ENCODE measurements at places on chromosomes 3 and 15.

- DNase-seq = no peak
Measured at GRCh38 chr3:50119786-50120185, 31.1 kb downstream of the RBM5 start.

DNA sequence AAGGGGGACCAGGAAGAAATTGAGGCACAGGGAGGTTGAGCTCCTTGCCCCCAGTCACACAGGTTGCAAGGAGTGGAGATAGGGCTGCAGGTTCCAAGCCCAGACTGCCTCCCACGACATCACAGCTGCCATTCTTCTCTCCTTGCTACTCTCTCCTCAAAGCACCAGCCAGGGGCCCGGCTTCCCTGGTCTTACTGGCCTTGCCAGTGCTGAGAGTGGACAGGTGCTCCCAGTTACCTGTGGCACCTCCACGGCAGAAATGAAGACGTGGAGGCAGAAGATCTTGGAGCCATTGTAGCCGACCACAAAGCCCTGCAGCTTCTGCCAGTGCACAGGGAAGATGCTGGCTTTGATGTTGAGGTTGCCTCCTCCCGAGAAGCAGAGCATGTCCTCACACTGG, 17.9 kb upstream of the ACAD9 start:
- no peak for DNase-seq

GRCh38 chr3:192655628-192656027, 71.7 kb downstream of the FGF12 start:
- no peak for DNase-seq

GRCh38 chr15:46591462-46591861, 956.6 kb downstream of the SQOR start:
- DNase-seq = no peak

- no peak for DNase-seq
Measured at GRCh38 chr3:167787440-167787839, 51.9 kb downstream of the SERPINI1 start.

- no peak for DNase-seq
Measured at GRCh38 chr3:157094751-157095480, 65.0 kb downstream of the CCNL1 start.

GRCh38 chr15:90829942-90830440, 38.4 kb upstream of the FURIN start:
- DNase-seq = no peak

DNA sequence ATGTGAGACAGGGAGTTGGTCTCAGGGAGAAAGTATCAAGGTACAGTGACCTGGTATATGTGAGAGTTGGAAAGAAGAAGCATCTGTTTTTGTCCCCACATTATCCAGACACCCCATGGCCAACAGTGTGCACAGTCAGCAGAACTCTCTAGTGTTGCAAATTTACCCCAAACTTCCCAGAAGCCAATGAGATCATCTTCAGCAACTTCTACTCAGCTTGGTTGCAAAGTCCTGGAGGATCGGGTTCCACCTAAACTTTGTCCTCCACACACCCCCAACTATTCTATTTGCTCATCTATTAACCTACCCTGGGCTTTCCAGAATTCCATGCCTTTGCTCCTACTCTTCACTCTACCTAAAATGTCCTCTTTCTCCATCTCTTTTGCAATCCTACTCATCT, 15.7 kb downstream of the RBSN start:
- no peak for DNase-seq

- DNase-seq = no peak
Measured at GRCh38 chr15:90619468-90619867, 89.7 kb downstream of the CRTC3 start.

- DNase-seq = no peak
Measured at GRCh38 chr3:118525077-118525476, 509.6 kb downstream of the IGSF11 start.

- no peak for DNase-seq
Measured at GRCh38 chr3:105958237-105959000, 89.6 kb upstream of the CBLB start.

DNA sequence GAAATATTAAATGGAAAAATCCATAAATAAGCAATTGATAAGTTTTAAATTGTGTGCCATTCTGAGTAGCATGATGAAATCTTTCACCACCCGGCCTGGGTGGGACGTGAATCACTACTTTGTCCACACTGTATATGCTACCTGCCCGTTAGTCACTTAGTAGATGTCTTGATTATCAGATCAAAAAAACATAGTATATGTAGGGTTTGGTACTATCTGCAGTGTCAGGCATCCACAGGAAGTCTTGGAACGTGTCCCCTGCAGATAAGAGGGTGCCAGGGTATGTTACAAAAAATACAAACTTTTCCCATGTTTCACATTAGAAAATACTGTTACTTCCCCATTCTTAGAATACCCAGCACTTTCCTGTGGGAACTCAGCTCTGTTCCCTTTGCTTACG, 35.2 kb downstream of the FAM81A start:
- peak; percentile 55 for DNase-seq

DNA sequence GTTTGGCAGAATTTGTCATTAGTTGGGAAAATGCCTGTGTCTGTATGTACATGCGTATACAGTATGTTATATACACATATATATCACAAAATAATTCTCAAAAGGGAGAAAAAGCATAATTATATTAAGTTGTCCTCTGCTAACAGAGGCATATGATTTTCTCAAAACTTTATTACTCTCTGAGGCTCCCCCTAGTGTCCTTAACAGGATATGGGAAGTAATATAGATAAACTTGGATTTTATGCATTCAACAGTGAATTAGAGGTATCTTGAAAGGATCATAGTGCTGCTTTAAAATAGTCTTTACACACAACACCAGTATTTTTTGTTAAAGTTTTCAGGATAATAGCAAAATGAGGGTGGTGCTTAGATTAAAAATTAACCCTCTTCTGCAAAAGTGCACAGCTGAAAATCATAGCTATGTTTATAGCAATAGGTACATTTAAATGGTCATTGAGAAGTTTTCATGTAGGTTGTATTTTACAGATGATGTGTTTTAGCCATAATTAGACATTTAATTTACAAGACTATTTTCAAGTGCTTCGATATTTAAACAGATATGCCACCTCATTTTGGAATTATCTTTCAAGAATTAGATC, 454.0 kb upstream of the ROBO2 start:
- peak; percentile 1 for DNase-seq

- no peak for DNase-seq
Measured at GRCh38 chr3:55297706-55298105, 189.4 kb downstream of the WNT5A start.

- no peak for DNase-seq
Measured at GRCh38 chr3:177123822-177124221, 73.5 kb downstream of the TBL1XR1 start.

DNA sequence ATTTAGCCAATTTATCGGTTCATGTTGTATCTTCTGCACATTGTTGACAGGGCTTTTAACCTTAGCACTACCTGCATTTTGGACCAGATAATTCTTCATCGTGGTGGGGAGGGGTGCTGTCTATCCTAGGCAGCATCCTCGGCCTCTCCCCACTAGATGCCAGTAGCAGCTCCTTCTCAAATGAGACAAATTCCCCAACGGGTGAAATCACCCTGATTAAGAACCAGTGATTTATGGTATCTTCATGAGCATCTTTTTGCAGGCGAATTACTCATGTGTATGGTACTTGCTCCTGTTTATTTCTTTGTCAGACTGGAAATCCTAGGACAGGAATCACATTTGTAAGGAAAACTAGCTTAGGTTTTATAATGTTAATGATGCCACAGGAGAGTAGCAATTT, 68.0 kb downstream of the C3orf70 start:
- DNase-seq = peak; percentile 2

DNA sequence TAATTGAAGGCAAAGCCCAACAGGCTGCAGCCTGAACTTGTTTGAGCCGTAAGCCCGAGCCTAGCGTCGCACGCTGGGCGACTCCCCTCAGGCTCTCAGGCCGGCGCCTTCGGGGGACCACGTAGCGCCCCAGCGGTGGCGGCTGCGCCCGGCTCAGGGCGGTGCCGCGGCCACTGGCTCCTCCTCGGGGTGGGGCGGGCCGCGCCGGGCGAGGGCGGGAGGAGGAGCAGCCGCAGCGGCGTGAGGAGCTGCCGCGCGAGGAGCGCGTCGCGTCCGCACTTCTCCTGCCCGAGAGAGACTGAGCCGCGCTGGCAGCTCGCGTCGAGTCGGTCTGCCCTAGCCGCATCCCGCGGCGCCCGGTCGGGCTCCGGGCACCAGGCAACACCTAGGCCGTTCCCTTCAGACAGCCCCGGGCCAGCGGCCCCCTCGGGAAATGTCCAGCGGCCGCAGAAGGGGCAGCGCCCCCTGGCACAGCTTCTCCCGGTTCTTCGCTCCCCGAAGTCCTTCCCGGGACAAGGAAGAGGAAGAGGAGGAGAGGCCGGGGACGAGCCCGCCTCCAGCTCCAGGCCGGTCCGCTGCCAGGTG, at the start of gene CRYBG3:
CRYBG3 (plus strand) TSS at position 238 of the 585 bp plus-strand sequence; CDS start at position 434, 196 bp downstream.
- DNase-seq = peak; percentile 68

- peak; percentile 85 for DNase-seq
Measured at GRCh38 chr3:185316740-185317412, 46.1 kb upstream of the MAP3K13 start.

DNA sequence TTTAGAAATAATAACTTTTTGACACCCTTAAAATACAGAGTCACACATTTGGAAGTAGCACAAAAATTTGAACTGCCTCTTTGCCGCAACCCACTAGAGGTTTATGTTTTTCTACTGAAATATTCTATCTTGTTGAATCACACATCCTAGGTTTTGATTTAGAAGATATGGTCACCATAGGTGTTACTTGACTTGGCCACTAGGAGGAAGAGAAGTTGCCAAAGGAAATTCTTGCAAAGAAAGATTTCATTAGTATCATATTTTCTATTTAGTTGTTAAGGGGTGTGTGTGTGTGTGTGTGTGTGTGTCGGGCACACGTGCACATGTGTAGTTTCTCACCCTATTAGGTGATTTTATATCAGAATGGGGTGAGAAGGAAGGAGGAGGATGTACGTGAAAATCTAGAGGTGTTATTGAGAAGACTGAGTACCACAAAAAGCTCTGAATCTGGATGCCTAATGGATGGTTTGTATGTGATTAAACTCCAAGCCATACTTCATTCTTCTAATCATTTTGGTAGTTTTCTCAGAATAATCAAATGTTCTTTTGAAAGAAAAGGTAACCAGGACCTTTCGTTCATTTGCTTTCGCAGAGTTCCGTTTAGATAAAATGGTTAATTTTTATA, 31.5 kb downstream of the ZFAND6 start:
- no peak for DNase-seq

DNA sequence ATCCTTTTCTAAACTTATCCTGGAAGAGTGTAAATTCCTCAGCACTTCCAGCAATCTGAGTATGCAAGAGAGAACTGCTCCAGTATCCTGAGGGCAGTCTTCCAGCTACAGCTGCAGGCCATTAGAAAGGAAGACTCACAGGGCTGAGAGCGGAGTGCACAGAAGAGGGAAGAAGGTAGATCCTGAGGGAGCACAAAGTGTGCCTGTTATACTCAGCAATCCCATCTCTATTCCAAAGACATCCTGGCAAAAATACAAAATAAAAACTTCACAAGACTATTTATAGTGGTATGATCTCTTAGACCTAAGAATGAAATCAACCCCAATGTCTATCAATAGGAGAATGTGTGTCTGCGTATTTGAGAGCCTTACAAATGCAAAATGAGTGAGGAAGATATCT, 292.0 kb downstream of the ZIC1 start:
- peak; percentile 48 for DNase-seq

DNA sequence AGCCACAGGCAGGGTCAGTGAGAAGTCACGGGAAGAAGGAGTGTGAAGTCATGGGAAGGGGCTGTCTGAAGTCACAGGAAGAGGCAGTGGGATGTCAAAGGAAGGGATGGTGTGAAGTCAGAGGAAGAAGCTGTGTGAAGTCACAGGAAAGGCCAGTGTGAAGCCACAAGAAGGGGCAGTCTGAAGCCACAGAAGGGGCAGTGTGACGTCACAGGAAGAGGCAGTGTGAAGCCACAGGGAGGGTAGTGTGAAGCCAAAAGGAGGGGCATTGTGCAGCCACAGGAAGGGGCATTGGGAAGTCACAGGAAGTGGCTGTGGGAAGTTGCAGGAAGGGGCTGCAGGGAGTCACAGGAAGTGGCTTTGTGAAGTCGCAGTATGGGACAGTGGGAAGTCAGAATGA, 35.1 kb downstream of the GASK1A start:
- DNase-seq = no peak

DNA sequence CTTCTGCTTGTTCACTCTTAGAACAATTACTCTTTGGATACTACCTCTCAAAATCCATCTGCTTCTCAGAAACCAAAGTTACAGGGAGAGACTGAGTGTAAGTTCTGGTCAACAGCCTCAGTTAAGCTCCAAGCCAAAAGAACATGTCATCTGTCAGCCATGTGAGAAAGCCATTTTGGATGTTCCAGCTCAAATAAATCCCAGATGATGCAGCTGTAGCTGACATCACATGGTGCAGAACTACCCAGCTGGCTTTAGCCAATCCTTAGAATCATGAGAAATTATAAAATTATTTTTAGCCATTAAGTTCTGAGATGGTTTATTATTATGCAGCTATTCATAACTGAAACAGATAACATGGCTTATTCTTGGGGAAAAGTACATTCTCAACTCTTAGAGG, 696.0 kb downstream of the ZNF385D start:
- DNase-seq = peak; percentile 2

DNA sequence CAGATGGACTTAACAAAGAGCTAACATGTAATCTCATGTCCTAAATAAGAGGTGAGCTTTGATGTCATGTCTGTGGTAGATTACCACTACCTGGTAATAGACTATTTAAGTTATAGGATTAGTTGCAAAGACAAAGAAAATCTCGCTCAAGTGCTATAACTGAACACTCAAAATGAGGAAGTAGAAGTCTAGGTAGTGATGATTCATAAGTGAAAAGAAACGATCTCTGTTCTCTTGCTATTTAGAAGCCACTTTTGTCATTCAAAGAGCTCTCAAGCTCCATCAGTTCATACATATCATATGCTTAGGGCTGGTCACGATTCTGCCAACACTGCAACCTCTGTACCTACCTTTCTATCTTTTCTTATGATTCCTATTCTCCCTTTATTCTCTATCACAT, 110.9 kb downstream of the EDEM1 start:
- DNase-seq = no peak

- peak; percentile 65 for DNase-seq
Measured at GRCh38 chr3:157354722-157355121, 81.9 kb upstream of the PTX3 start.
